ENCODE measurements at places on chromosomes 6 and 20. TPM values are rescaled to one million over a fixed set of nuclear protein-coding genes. Genes with fewer than 3 reads are reported as not detected.

DNA sequence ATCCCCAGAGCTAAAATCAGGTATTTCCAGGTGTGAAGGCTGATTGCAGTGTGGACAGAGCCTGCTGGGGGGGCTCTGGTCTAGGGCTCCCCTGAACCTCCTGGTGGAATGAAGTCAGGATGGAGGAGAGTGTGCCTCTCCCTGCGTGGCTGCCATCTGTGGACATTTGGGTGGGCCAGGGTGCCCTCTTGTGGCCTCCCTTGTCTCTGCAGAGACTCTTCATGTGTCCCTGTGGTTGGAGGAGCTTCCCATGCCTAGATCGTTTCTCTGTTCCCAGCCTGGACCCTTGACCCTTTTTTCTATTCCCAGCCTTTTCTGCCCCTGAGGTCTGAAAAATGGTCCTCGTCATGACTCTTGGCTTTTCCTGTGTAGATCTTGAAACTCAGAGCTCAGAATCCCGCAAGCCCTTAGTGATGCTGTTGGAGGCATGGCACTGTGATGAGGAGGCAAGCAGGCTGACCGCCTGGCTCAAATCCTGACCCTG is 9.9 kb upstream of the PSMF1 start:
- peak; percentile 81 for DNase-seq

FILIP1 gene
- polyA plus RNA-seq = 30.5 TPM

DNA sequence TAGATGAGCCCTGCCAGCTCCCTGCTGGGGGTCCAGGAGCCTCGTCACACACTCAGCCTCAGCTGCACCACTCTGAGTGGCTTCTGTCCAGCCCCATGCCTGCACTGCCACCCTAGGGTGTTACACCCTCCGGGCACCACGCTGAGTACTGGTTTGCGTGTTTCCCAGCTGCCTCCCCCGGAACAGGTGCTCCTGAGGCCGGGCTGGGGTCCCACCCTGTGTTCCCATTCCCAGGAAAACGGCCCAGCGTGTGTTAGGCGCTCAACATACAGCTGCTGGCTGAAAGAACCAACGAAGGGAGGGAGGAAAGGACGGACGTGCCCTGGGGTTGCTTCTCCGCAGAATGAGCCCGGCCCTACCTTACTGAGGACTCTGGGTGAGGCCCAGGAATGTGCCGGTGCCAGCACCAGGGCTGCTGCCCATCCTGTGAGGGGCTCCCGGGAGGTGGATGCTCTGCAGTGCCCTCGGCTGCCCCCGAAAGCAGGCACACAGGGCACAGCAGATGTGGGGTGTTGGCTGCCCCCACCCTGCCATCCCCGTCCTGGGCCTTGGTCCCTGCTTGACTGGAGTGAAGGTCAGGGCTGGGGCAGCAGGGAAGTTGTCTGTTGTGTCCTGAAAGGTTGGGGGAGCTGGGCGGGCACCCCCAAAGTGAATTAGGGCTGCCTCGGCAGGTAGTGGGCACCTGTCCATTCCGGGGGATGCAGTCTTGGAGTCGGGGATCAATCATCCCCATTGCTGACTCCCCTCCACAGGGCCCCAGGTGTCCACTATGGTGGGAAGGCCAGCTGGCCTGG is 16.3 kb downstream of the LAMA5 start:
- peak; percentile 76 for DNase-seq

DNA sequence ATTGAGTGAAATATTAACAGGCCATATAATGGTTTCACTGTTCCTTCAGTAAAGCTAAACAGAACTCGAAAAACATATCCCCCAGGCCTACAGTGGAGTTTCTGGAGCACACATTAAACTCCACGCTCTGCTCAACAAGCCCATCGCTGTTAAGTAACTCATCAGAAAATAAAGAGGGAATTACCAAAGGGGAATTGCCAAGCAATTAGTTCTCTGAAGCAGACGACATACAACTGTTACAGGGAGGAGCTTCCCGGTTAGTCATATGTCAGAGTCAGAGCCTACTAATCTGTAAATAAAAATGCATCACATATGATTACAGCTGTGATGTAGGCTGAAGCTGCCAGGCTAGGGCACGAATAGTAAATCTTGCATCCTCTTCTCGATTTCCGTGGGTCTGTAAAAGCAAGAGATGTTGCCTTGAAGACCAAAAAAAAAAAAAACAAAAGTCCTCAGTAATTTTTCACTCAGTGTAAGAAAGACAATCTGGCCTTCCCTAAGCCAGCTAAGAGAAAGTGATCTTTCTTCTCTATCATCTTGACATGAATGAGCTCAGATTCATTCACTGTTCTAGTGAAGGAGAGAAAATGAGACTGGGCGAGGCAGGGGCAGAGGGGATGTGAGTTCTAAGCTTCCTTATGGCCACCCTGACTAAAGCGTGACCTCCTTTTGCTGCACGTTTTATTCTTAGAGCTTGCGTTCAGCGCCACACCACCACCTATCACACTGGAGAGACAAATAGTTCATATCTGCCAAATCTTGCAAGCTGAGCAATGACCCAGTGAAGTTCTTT is 13.8 kb downstream of the ATXN1 start:
- no peak for DNase-seq

DNA sequence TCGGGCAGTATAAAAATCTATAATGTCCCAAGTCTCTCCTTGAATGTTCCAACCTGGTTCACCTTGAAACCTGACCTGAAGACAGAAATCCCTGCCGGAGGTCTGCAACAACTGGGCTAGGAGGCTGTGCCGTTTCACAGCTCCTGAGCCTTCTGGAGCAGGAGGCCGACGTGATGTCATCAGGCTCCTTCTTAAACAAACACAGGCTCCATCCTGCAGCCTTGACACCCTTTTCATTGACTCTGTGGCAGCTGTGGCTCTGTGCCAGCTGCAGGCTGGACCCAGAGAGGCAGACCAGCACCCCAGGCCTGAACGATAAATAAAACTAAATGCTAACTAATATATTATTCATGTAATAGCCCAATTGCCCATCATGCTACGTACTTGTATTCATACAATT is 483.9 kb downstream of the CD83 start:
- no peak for DNase-seq

- DNase-seq = no peak
Observed at GRCh38 chr6:87242311-87242710, 80.1 kb upstream of the SMIM8 start.

DNA sequence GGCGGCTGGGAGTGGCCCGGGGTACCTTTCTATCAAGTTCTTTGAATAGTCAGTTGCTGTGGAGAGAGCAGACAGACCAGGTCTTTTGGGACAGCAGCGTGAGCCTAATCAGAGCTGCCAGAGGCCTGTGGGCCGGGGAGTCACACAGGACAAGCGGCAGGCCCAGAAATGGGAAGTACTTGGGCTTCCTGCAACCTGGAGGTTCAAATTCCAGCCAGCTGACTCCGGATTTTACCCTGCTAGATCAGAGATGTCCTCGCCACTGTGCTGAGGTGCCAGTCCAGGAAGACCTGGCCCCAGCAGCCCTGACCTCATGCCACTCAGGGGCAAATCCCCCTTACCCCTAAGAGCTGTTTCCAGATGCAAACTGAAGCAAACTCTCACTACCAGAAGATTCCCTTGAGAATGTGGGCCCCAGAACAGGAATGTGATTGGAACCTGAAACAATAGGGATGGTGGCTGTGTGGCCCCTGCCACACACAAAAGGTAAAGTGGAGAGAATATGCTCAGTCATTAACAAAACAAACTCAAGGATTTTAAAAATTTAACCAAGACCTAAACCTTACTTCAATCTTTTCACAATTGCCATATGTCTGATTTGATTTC is 9.7 kb downstream of the BEND3 start:
- no peak for DNase-seq

- no peak for DNase-seq
Observed at GRCh38 chr20:50521221-50522052, 11.3 kb downstream of the PTPN1 start.

FAM184A gene
- 86.2 TPM for polyA plus RNA-seq

- no peak for DNase-seq
Observed at GRCh38 chr20:41139227-41140093, 2.1 kb downstream of the PLCG1 start.

MEP1A gene
- polyA plus RNA-seq = not detected

GRCh38 chr20:61805365-61805764 is 260.3 kb downstream of the TAF4 start:
- no peak for DNase-seq

PROKR2 gene
- not detected for polyA plus RNA-seq

DNA sequence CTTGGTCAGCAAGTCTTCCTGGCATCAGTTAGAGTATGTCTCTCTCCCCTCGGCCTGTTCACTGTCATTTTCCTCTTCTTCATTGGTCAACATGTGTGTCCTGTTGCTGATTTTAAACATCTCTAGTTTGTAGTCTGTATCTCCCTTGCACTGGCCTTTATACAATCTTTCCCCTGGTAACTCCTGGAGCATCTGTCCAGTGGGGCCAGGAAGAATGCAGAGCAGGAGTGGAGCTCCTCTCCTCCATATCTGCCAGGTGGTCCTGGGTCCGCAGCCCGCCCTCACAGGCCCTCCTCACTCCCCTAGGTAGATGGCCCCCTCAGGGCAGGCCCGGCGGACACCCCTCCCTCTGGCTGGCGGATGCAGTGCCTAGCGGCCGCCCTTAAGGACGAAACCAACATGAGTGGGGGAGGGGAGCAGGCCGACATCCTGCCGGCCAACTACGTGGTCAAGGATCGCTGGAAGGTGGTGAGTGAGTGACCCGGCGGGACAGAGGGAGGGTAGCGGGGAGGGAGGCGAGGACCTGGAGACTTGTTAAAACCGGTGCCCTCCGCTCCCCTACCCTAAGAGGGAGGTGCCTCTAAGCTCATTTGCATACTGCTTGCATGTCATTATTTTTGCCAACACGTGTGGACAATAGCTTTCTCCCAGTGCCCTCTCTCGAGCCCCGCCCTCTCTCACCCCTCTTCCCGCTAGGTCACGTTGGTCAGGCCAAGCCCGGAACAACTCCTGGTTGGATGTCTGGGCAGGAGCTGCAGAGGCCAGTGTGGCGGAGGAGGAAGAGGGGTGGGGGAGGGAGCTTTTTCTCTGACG is 3.2 kb downstream of the TTBK1 start:
- peak; percentile 40 for DNase-seq

GRCh38 chr6:43981363-43981990 is 145.8 kb downstream of the MRPL14 start:
- DNase-seq = no peak

GRCh38 chr20:63096681-63097335 is 90.0 kb upstream of the BHLHE23 start:
- peak; percentile 10 for DNase-seq

C20orf144 gene
- polyA plus RNA-seq = 0.46 TPM

PLN gene
- polyA plus RNA-seq = 7.2 TPM

DNA sequence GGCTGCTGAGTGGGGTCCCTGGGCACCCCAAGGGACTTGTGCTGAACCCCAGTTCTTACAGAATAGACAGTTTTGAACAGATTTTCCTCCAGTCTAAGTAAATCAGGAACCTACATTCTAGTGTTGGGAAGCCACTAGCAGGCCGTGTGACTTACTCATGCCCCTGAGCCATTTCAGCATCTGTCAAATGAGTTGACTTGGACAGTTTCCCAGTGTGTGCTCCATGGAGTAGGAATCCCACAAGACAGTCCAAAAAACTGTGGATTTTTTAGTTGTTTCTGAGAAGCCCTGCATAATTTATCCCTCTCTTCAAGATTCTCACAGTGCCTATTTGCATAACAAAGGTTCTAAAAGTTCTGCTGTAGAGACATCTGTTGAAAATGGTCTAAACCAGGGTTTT is 2.1 kb downstream of the GABRR2 start:
- DNase-seq = no peak

GTSF1L gene
- polyA plus RNA-seq = not detected

- DNase-seq = no peak
Observed at GRCh38 chr6:158879180-158879579, 60.0 kb upstream of the EZR start.

DNA sequence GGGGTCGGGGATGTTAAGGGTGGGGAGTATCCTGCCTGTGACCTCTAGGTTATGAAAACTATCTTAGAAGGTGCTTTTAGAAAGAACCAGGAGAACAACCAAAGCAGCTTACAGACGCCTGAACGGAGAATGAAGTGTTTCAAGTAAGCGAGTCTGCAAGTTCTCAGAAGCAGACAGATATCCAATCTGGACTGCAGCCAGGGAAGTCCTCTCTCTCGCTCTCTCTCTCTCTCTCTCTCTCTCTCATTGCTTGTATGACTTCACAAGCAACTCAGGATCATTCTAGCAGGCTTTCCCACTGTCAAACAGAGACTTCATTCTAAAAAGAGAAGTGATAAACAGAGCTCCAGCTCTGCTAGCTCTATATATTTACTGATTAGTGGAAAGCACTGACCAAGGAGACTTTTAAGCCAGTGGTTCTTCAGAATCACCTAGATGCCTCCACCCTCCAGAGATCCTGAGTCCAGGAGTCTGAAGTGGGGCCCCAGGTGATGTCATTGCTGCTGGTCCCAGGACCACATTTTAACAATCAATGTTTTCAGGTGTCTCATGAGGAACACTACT is 6.0 kb downstream of the TCF21 start:
- DNase-seq = peak; percentile 78

GRCh38 chr6:73832313-73832712 is 136.3 kb downstream of the CD109 start:
- DNase-seq = no peak

DNA sequence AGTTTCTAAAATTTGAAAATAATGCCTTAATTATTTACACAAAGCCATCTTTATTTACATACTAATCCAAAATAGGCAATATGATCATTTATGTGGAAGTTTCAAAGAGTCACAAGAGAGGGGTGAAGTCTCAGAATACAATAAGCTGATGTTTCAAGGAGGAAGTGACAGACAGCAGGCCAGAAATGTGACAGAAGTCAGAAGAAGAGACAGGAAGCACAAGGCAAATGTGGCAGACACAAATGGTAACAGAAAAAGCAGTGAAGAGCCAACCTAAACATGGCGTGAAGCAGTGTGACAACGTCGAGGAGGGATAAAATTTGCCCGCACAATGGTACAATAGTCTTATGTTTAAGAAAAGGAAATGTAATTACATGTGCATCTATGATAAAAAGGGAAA is 59.8 kb downstream of the SHPRH start:
- DNase-seq = no peak

AKIRIN2 gene
- polyA plus RNA-seq = 65.9 TPM

DNA sequence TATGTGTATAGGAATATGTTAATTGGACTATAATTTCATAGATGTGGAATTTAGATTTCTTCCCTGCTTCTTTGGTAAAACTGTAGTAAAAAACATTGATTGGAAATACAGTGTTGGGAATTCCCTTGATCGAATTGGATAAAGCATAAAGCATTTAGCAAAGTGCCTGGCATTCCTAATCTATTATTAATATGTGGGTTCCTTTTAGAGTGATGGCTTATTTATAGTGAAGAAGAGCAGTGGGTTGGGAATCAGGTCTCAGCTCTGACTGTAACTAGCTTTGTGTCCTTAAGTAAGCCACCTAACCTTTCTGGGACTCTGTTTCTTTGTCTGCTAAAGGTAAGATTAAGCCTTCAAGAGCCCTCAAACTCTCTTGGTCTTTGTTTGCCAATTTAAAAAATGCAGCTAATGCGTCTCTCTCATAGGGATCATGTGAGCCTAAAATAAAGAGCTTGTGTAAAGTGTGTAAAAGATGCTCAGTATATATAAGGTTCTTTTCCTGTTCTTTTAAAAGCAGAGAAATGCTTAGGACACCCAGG is 53.3 kb downstream of the KCNS1 start:
- DNase-seq = no peak

HEY2 gene
- polyA plus RNA-seq = 1.2 TPM

Measured in left lung (tissue), 14 donors.